Colonic mucosa (tissue), 4 donors: ENCODE measurements at places on chromosomes 12 and 14. TPM values are rescaled to one million over a fixed set of nuclear protein-coding genes. Genes with fewer than 3 reads are reported as not detected.

DNA sequence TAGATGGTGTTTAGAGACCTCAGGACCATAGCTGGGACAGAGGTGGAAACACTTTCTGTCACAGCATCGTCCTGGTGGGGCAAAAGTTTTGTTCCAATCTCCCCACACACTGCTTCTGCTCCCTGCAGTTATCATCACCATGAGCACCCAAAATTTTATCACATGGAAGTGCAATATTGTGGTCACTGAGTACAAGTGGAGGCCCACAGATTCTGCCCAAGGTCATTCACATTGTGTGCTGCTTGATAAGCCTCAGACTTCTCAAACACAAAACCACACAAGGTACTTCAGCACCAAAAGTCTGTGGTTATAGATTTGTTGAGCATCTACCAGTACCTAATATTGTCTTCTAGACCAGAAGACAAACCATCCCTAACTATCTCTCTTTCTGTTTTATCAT lies 554 bp upstream of the KRT77 start:
- no peaks in the 10 kb centered on the region for H3K36me3 ChIP-seq
- no peak overlapping the region for H3K4me3 ChIP-seq
- H3K4me1 ChIP-seq: no peaks in the 10 kb centered on the region

- no peaks in the 10 kb centered on the region for H3K27me3 ChIP-seq
- H3K4me1 ChIP-seq: no peaks in the 10 kb centered on the region
- no peak overlapping the region for H3K4me3 ChIP-seq
- H3K36me3 ChIP-seq: peaks cover 17% of the 10 kb centered on the region
- H3K27ac ChIP-seq: no peak overlapping the region
Measured at GRCh38 chr12:109577311-109577710, 3.7 kb downstream of the MVK start.

DNA sequence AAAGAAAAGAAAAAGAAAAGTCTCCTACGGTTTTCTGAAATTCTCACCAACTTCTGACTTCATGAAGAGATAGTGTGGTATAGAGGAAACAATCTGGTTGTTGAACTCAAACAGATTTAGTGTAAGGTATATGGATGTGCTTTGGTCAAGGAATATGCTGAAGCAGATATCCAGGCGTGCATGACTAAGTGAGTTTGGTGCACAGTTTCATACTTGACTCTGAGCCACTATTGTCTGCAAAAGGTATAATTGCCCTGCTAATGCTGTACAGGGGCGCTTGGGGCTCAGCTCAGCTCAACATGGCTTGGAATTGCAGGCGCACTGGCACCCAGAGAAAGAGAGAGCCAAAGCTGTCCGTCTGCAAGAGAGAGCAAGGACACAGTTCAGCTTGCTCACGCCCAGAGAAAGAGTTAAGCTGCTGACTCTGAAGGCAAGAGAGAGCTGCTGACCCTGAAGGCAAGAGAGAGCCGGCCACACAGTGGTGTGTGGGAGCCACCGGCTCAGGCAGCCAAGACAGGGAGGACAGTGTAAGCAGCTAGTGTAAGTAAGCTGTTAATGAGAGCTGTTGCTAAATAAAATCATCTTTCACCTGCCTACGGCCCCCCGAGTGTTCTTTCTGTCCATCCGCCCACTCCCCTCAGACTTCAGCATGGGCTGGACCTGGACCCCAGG lies 66.4 kb upstream of the SLC38A4 start:
- H3K27ac ChIP-seq: no peak overlapping the region
- H3K27me3 ChIP-seq: no peaks in the 10 kb centered on the region

DNA sequence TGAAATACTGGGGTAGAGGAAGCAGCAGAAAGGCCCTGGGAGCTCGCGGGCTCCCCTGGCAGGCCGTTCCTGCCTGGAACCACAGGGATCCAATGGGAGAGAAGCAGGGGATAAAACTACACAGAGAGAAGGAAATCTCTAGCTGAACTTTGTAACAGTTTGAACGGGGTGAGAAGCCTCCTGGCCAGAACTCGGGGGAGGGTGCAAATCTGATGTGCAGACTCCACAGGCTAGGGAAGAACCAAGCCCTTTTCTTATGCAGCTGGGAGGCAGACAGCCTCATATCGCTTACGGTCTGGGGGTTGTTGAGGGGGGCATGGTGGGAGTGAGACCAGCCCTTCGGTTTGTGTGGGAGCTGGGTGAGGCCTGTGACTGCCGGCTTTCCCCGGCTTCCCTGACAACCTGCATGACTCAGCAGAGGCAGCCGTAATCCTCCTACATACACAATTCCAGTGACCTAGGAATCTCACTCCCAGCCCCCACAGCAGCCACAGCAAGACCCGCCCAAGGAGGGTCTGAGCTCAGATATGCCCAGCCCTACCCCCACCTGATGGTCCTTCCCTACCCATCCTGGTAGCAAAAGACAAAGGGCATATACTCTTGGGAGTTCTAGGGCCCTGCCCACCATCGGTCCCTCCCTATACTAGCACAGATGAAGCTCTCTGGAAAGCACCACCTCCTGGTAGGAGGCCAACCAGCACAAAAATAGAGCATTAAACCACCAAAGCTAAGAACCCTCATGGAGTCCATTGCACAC lies 143.0 kb downstream of the TMTC1 start:
- H3K4me1 ChIP-seq: no peaks in the 10 kb centered on the region
- no peak for DNase-seq
- H3K36me3 ChIP-seq: no peaks in the 10 kb centered on the region
- no peak overlapping the region for H3K4me3 ChIP-seq

GRCh38 chr12:93061473-93062419 lies 132.7 kb upstream of the EEA1 start:
- H3K36me3 ChIP-seq: no peaks in the 10 kb centered on the region
- no peaks in the 10 kb centered on the region for H3K27me3 ChIP-seq
- no peak for DNase-seq
- no peak overlapping the region for H3K27ac ChIP-seq
- no peaks in the 10 kb centered on the region for H3K4me1 ChIP-seq

DNA sequence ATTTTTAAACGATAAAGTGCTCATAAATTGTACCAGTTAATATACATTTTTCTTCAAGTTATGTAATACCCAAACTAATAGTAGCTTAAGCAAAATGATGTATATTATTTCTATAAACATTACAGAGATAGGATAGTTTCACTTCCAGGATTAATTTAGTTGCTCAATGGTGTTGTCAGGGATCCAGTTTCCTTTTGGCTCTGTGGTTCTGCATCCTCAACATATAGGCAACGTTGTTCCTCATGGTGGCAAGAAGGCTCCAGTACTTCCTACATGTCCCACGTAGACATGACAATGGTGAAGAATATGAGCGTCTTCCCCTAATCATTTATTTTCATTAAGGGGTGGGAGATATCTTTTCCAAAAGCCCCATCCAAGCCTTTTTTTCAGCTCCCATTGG lies 60.7 kb upstream of the DCD start:
- H3K4me3 ChIP-seq: no peak overlapping the region
- no peaks in the 10 kb centered on the region for H3K27me3 ChIP-seq
- no peak for DNase-seq
- no peaks in the 10 kb centered on the region for H3K4me1 ChIP-seq
- H3K36me3 ChIP-seq: no peaks in the 10 kb centered on the region

DNA sequence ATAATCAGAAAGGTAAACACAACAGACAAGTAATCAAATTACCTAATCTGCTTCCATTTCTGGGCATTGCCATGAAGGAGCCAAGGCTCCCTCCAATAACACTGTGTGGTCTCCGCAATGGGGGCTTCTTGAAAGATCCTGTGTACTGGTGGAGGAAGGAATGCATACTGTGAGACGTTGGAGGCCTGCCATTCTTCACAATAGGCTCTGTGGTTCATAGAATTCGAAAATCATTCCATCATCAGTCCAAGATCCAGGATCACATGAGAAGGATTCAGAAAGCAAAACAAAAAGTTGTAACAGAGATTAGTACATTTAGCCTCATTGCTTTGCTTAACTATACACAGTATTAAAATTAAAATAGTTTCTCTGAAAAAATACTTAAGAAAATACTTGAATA lies 76.3 kb downstream of the CDK17 start:
- DNase-seq: no peak
- no peaks in the 10 kb centered on the region for H3K4me1 ChIP-seq
- no peaks in the 10 kb centered on the region for H3K36me3 ChIP-seq
- H3K27me3 ChIP-seq: no peaks in the 10 kb centered on the region
- H3K4me3 ChIP-seq: no peak overlapping the region

- no peaks in the 10 kb centered on the region for H3K4me1 ChIP-seq
- no peaks in the 10 kb centered on the region for H3K36me3 ChIP-seq
- H3K4me3 ChIP-seq: no peak overlapping the region
- H3K27ac ChIP-seq: no peak overlapping the region
Measured at GRCh38 chr14:97584528-97584927, 787.3 kb downstream of the VRK1 start.

GRCh38 chr12:108442910-108443309 lies 72.2 kb upstream of the FICD start:
- DNase-seq: no peak
- H3K4me3 ChIP-seq: no peak overlapping the region
- H3K36me3 ChIP-seq: no peaks in the 10 kb centered on the region
- no peaks in the 10 kb centered on the region for H3K4me1 ChIP-seq
- H3K27me3 ChIP-seq: no peaks in the 10 kb centered on the region

DNA sequence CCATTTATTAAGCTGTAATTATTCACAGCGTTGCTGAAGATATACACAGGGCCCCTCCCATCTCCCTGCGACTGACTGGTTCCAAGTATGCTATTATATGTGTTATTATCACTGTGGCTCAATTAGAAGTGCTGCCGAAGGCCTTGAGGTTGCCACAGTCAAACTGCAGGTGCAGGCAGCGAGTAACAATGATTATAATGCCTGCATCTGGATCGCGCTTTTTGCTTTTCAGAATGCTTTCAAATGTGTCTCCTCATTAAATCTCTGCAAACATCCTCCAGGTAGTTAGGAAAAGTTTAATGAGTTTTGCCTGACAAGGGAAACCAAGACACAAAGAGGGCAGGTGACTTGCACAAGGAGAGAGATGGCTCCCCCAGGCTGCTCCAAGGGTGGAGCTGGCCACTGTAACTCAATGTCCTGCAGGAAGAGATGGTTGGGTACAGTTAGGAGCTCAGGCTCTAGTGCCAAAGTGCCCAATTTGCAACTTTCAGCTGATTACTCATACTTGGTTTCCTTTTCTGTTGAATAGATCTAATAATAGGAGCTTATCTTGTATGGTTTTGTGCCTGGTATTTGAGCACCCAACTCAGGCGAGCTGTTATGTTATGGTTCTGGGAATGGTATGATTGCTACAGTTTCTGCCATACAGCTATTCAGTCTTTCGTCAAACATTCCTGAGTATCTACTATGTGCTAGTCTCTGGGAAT lies 1.7 kb upstream of the SYNE3 start:
- no peak for DNase-seq
- H3K36me3 ChIP-seq: no peaks in the 10 kb centered on the region
- H3K4me3 ChIP-seq: no peak overlapping the region

- H3K4me3 ChIP-seq: no peak overlapping the region
- DNase-seq: no peak
- H3K36me3 ChIP-seq: no peaks in the 10 kb centered on the region
- H3K27ac ChIP-seq: no peak overlapping the region
- no peaks in the 10 kb centered on the region for H3K4me1 ChIP-seq
Measured at GRCh38 chr14:56087671-56088471, 30.3 kb upstream of the PELI2 start.

- no peak overlapping the region for H3K27ac ChIP-seq
- no peak for DNase-seq
- H3K4me1 ChIP-seq: no peaks in the 10 kb centered on the region
- H3K36me3 ChIP-seq: no peaks in the 10 kb centered on the region
Measured at GRCh38 chr12:31440586-31440985, 114.6 kb upstream of the SINHCAF start.

GRCh38 chr12:104653730-104654664 lies 197.2 kb downstream of the CHST11 start:
- no peaks in the 10 kb centered on the region for H3K36me3 ChIP-seq
- H3K4me1 ChIP-seq: no peaks in the 10 kb centered on the region
- DNase-seq: no peak
- H3K27ac ChIP-seq: no peak overlapping the region
- H3K27me3 ChIP-seq: no peaks in the 10 kb centered on the region

DNA sequence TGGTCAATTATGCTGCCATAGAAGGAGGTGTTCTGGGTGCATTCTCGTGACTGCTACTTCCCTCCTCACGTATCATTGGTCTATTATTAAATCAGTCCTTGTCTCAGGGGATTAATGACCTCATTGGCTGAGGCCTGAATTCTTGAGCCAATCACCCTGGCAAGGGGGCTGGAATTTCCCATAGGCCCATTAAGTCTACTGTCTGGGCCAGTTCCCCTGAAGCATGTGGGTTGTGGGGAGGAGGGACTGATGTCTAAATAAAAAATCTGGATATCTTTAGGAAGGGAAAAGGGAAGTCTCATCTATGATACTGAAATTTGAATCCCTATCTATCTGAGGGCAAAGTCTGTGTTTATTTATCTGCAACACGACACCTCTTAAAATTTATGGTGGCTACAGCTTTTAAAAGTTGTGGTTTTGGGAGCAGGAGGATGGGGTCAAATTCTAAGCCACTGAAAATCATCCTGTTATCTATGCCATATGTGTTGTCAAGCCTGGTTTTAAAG lies 71.9 kb downstream of the DYRK2 start:
- no peaks in the 10 kb centered on the region for H3K4me1 ChIP-seq
- H3K4me3 ChIP-seq: no peak overlapping the region
- no peak overlapping the region for H3K27ac ChIP-seq
- H3K36me3 ChIP-seq: no peaks in the 10 kb centered on the region
- DNase-seq: no peak

GRCh38 chr12:52402377-52402776 lies 3.8 kb downstream of the KRT82 start:
- no peak for DNase-seq
- no peak overlapping the region for H3K27ac ChIP-seq
- no peaks in the 10 kb centered on the region for H3K4me1 ChIP-seq
- H3K36me3 ChIP-seq: no peaks in the 10 kb centered on the region
- no peak overlapping the region for H3K4me3 ChIP-seq
- no peaks in the 10 kb centered on the region for H3K27me3 ChIP-seq

DNA sequence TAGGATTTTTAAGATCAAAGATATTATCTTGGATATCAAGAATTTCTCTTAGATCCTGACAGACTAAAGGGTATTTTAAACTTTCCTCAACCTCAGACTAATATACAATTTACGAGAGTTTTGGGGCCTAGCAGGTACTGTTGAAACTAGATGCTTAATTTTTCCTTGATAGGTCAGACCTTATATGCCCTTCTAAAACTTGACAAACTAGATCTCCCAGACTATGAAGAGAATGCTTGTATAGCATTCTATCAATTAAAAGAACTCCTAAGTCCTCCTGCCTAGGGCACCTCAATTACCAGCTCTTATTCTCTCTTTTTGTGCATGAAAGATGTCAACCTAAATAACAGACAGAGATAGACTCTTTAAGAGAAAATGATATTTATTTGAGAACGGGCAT lies 60.4 kb upstream of the TRIM9 start:
- H3K4me3 ChIP-seq: no peak overlapping the region
- no peak for DNase-seq
- no peaks in the 10 kb centered on the region for H3K36me3 ChIP-seq
- H3K27ac ChIP-seq: no peak overlapping the region
- no peaks in the 10 kb centered on the region for H3K27me3 ChIP-seq

GRCh38 chr14:51554953-51555352 lies 96.8 kb upstream of the FRMD6 start:
- H3K27me3 ChIP-seq: no peaks in the 10 kb centered on the region
- H3K27ac ChIP-seq: no peak overlapping the region
- no peak overlapping the region for H3K4me3 ChIP-seq

The CELA1 gene
- total RNA-seq: not detected

The RNASE1 gene
- 244 TPM for total RNA-seq

The IL22 gene
- not detected for total RNA-seq

The VRTN gene
- 0.30 TPM for total RNA-seq

The ACTR6 gene
- 37.7 TPM for total RNA-seq

The PTPRQ gene
- total RNA-seq: not detected

The TMPRSS12 gene
- total RNA-seq: not detected

The MEG3 gene
- 10.3 TPM for total RNA-seq

The AMIGO2 gene
- total RNA-seq: 2.0 TPM
